ENCODE measurements at places on chromosomes 5 and 9.
A peak's percentile ranks its signal among the peaks of the same experiment; 100 is the strongest.

DNA sequence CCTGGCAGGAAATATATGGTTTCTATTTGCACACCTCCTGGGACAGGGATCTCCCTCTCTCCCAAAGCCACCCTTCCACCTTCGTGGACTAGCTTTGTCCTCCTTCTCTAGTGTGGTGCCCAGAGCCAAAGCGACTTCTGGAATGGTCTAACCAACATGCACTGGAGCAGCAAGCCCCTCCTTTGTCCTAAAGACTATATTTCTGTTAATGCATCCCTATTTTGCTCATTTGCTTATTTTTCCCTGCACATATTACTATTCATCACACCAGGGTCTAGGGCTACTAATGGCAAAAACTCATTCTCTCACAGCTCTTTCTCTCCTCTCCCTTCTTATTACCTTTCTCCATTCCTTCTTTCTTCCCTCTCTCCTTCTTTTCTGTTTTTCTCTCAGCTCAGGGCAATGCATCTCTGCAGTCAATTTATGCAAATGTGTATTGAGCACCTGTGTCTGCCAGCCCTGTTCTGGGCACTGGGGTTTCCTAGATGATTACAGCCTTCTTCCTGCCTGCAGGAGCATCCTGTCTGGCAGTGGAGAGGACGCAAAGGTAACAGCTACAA is 2.8 kb upstream of the NEURL1B start:
- no peak for DNase-seq

GRCh38 chr5:148825716-148826052 is 727 bp upstream of the ADRB2 start:
- no peak for DNase-seq

DNA sequence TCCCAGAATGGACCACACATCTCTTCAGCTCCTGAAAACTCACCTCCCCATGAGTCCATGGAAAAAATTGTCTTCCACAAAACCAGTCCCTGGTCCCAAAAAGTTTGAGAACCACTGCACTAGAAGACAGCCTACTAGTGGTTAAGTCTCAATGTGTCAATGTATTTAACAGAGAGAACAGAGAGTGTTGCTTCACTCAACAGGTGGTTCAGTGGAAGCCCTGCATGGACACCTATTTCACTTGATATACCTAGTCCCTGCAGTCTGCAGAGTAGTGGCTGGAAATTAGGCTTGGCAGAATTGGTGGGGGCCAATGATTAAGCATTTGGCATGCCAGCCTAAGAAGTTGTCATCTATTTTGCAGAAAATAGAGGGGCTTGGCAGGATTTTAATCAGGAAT is 23.0 kb downstream of the IL7R start:
- DNase-seq = no peak

DNA sequence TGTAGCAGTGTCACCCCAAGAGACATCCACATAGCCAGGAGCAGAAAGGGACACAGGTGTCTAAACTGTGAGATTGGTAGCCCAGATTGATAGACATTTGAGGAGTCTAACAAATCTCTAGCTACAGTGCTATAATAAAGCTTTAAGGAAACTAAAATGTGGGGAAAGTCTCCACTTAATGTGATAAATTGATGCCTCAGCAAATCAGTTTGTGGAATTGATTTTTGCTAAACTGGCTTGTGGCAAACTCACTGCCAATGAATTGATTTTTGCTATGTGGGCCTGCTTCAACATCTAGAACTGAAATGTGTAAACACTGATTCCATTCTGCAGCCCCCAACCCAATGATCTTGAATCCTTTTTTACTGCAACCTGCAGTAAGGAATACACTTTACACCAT is 16.8 kb upstream of the MAP3K1 start:
- DNase-seq = no peak

DNA sequence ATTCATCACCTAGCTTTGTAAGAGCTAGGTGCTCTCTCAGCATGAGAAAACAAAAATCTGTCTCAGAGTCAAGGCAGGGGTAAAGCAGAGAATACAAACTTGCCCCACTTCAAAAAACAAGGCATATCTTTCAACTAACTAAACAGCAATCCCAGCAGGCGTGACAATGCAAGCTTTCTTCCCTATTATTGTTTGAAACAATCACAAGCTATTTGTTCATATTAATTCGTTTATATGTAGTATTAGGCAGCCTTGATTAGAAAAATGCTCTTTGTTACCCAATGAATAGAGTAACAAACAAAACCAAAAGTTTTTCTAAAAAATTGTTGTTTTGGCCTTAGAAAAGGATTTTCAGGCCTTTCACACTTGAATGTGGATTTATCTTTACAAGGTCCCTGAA is 71.1 kb downstream of the LPAR1 start:
- no peak for DNase-seq

GRCh38 chr5:130550562-130550928 is 614.5 kb downstream of the HINT1 start:
- no peak for DNase-seq

DNA sequence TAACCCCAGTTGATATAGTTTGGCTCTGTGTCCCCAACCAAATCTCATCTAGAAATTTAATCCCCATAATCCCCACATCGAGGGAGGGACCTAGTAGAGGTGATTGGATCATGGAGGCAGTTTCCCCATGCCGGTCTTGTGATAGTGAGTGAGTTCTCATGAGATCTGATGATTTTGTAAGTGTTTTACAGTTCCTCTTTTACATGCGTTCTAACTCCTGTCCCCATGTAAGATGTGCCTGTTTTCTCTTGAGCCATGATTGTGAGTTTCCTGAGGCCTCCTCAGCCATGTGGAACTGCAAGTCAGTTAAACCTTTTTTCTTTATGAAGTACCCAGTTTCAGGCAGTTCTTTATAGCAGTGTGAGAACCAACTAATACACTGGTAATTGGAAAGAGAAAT is 73.6 kb downstream of the CDH12 start:
- DNase-seq = no peak

DNA sequence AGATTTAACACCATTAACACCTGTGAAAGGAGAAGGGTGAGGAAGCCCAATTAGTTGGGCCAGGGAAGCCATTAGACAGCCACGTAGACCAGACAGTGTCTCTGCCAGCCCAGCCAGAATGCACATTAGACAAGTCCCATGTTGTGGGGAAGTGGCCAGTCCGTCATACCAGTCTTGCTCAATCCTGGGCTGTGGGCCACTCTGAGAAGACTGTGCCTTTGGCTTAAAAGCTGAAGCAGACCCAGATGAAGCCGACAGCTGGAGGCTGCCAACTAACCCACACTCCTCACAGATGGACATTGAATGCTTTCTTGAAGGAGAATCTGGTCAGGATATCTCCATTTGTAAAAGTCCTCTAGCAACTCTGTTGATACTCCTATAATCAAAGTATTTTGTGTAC is 128.5 kb downstream of the CHSY3 start:
- no peak for DNase-seq

- DNase-seq = no peak
Observed at GRCh38 chr5:9398227-9398626, 147.6 kb downstream of the SEMA5A start.

GRCh38 chr5:142063878-142064331 is 44.7 kb upstream of the NDFIP1 start:
- peak; percentile 43 for DNase-seq

- no peak for DNase-seq
Observed at GRCh38 chr9:96382175-96382574, 1.3 kb downstream of the SLC35D2 start.

- DNase-seq = no peak
Observed at GRCh38 chr9:104970271-104970987, 42.5 kb upstream of the ABCA1 start.

- DNase-seq = no peak
Observed at GRCh38 chr9:85036496-85036895, 367.0 kb downstream of the NTRK2 start.

- DNase-seq = no peak
Observed at GRCh38 chr9:10251490-10251889, 361.3 kb downstream of the PTPRD start.

GRCh38 chr9:106423575-106423974 is 439.4 kb upstream of the ZNF462 start:
- no peak for DNase-seq

GRCh38 chr9:108536836-108537601 is 318.8 kb downstream of the ACTL7B start:
- DNase-seq = no peak

GRCh38 chr9:77999231-77999631 is 32.4 kb downstream of the GNAQ start:
- no peak for DNase-seq

DNA sequence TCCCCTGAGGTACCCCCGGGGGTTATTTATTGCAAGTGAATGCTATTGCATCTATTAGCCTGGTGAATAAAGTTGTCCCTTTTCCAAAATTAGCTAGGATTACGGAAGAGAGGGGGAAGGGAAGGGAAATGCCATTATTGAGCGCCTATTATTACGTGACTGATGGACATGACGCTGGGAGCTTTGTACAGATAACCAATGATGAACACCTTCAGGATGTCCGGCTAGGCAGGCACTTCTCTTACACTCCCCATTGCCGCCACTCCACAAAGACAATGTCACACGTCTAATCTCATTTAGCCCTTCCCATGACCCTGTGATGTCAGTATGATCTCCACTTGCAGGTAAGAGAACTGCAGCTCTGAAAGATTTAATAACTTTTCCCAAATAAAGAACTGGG is 9.4 kb downstream of the GABRP start:
- no peak for DNase-seq

GRCh38 chr5:164498438-164498837 is 993.0 kb downstream of the MAT2B start:
- no peak for DNase-seq

DNA sequence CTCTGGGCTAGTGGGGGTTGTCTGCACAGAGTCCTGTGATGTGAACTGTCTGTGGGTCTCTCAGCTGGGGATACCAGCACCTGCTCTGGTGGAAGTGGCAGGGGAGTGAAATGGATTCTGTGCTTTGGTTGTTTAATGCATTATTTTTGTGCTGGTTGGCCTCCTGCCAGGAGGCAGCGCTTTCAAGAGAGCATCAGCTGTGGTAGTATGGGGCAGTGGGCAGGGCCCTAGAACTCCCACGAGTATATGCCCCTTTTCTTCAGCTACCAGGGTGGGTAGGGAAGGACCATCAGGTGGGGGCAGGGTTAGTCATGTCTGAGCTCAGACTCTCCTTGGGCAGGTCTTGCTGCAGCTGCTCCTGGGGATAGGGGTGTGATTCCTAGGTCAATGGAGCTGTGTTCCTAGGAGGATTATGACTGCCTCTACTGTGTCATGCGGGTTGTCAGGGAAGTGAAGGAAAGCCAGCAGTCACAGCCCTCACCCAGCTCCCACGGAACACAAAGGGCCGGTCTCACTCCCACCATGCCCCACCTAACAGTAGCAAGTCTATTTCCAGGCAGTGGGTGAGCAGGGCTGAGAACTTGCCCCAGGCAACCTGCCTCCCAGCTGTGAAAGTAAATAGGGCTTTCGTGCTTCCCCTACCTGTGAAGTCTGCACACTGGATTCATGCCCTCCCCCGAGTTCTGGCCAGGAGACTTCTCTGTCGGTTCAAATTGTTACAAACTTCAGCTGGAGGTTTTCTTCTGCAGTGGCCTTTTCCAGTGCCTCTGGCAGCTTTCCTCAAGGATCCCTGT is 25.7 kb upstream of the FAM81B start:
- DNase-seq = no peak

- no peak for DNase-seq
Observed at GRCh38 chr5:17089690-17090089, 127.7 kb upstream of the BASP1 start.

- no peak for DNase-seq
Observed at GRCh38 chr5:151002681-151003502, 17.5 kb upstream of the GPX3 start.

DNA sequence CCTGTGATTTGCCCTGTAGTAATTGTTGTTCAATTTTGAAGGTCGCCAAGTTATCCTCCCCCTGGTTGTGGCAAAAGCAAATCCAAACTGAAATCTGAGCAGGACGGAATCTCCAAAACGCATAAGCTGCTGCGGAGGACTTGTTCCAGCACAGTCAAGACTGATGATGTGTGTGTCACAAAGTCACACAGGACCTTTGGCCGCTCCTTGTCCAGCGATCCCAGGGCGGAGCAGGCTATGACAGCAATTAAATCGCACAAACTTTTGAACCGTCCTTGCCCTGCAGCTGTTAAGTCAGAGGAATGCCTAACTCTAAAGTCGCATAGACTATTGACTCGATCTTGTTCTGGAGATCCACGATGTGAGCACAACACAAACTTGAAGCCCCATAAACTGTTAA is 128.4 kb downstream of the PARP8 start:
- DNase-seq = no peak

DNA sequence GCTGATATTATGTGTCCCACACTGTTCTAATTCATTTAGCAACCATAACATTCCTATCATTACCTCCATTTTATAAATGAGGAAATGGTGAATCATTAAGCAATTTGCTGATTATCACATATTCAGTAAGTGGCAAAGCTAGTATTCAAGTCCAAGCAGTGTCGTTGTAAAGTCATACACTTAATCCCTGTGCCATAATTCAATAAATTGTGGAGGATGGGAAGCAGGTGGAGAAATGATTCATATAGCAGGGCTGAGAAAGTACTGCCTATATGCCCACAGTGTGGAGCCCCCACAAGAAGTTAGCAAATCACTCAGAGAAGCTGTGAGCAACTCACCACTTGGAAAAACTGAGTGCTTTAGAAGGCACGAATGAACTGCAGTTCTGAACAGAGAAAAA is 691.0 kb downstream of the PTPRD start:
- no peak for DNase-seq

DNA sequence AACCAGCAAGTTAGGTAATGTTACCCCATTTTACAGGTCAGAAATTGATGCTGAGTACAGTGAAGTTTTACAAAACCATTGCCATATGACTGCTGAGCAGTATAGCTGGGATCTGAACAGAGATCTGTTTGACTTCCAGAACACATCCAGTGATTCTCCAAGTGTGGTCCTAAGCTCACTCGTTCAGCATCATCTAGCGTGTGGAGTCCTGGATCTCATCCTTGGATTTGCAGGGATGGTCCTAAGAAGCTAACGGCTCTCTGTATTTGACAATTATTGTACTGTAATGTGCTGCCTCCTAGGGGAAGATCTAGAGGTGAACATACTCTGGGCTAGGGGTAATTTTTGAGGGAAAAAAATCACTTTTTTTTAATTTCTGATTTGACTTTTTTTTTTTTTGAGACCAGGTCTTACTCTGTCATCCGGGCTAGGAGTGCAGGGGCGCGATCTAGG is 1.4 kb downstream of the SLC26A2 start:
- DNase-seq = no peak

DNA sequence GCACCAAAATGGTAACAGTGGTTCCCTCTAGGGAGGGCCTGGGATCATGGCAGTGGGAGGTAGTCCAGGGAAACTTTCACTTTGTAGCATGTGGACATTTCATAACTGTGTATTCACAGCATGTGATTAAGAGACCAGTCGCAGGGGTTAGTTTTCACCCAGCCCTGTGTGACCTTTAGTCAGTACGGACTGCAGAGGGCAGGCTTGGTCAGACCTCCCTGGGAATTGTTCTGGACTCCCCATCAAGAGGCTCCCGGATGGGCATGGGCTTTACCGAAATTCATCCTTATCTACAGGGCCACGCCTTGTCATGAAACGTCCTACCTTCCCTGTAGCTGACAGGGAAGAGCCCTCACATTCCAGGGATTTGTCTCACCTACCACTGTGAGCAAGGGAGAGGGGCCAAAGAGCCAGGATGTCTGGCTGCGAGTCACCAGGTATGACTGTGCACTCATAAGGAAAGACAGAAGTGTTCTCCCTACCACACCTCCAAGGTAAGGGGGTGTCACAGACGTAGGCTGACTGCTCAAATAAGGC is 19.9 kb downstream of the GPX3 start:
- no peak for DNase-seq

GRCh38 chr9:117325831-117326230 is 89.0 kb downstream of the ASTN2 start:
- DNase-seq = no peak

All from CD4-positive, alpha-beta T cell treated with Interleukin-6 at 100 ng/mL for 8 hours (primary cell).